Forelimb muscle (tissue), 1 donor: ENCODE measurements at places on chromosomes 4 and X. TPM values are rescaled to one million over a fixed set of nuclear protein-coding genes. Genes with fewer than 3 reads are reported as not detected.

GRCh38 chrX:10074241-10074941 is 82.4 kb upstream of the CLCN4 start:
- no peak for DNase-seq

DNA sequence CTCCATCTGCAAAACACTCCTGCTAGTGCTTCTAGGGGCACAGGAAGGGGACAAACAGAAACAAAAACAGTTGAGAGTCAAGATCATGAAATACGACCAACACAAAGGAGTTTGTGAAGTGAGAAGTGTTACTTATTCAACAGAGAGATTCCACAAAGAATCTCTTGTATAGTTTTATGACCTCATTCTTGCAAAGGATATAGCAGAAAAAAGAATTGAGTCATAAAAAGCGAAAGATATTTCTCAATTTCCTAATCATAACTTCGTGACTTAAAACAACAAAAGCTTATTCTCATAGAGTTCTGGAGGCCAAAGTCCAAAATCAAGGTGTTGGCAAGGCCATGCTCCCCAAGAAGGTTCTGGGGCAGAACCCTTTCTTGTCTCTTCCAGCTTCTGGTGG is 40.7 kb downstream of the TIGD4 start:
- DNase-seq, result no peak

DNA sequence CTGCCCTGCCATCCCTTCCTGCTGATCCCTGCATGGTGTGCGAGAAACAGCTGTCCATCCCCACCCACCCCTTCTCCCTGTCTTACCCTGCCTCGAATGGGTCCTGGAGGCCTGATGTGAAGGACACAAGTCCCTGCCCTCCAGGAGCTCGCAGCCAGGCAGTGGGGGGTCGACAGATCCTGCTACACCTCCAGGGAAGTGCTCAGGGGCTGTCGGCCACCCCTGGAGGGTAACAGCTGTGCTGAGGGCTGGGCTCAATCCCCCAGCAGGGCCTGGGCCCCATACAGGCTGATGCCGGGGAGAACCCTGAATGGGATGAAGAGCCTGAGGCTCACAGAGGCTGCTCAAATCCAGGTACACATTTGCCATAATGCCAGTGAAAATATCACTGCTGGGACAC is 17.6 kb downstream of the HMX1 start:
- DNase-seq, result no peak

DNA sequence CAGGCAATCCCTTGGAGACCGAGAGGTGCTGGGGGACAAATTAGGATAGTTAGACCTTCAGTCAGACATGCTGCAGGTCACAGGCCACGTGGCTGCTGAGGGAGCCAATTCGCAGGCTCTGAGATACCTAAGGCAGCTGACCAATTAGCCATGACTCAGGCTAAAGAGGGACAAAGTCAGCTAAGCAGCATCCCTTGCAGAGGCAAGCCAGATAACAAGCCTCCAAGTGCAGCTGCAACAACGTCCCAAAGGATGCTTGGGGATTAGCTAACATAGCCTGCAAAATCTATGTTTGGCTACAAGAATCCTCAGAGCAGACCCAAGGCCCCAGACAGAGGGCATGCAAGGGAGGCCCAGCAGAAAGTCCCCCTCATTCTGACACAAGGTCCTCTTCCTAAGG is 93.5 kb downstream of the SEL1L3 start:
- DNase-seq, result peak; percentile 36

- no peak for DNase-seq
Observed at GRCh38 chrX:69146739-69147138, 18.5 kb downstream of the PJA1 start.

DNA sequence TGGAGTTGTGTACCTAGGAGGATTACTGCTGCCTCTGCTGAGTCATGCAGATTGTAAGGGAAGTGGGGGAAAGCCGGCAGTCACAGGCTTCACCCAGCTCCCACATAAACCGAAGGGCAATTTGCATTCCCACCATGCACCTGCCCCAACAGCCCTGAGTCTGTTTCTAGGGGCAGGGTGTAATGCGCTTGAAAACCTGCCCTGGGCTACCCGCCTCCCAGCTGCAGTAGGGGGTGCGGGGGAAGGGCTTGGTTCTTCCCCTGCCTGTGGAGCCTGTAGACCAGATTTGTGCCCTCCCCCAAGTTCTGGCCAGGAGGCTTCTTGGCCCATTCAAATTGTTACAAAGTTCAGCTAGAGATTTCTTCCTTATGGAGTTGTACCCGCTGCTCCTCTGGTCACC is 269.2 kb upstream of the DDX53 start:
- DNase-seq, result no peak

DNA sequence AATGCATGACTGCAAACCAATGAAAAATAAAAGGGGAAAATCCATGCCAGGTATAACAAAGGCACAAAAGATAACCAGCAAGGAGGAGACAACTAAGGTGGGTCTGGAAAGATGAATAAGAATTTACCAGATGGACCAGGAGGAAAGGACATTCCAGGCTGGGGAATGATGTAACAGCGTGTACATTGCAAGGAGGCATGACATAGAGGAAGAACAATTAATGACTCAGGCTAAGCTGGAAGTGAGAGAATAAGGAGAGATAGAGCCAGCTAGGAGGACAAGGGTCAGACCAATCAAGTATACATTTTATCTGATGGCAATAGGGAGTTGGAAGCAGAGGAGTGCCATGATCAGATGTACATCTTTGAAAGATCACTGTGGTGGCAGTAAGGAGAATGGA is 57.0 kb downstream of the MTMR8 start:
- no peak for DNase-seq

- DNase-seq, result no peak
Observed at GRCh38 chr4:102578819-102579218, 77.7 kb downstream of the NFKB1 start.

GRCh38 chrX:68932611-68933010 is 103.8 kb downstream of the EFNB1 start:
- DNase-seq, result no peak

DNA sequence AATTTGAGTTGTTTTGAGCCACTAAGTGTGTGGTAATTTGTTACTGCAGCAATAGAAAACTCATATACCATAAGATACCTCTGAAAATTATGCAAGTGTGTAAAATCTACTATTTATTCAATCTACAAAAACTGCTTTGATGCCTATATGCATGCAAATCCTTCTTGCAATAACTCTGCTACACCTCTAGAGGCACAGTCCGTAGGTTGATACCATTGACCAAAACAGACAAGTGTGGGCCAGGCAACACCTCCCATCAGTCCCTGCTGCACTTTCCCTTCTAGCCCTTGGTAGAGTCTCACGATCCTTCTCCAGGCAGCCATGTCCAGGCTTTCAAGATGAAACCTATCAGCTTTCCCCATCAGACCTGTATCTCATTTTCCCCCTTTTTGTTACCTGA is 48.8 kb upstream of the FAM9A start:
- no peak for DNase-seq

The PAK3 gene
- 10.9 TPM for polyA plus RNA-seq

The FGFR3 gene
- 1.2 TPM for polyA plus RNA-seq

The RPL9 gene
- polyA plus RNA-seq, result 830 TPM

The AMMECR1 gene
- polyA plus RNA-seq, result 7.7 TPM

- DNase-seq, result no peak
Observed at GRCh38 chr4:14566518-14566917, 435.8 kb upstream of the CPEB2 start.

DNA sequence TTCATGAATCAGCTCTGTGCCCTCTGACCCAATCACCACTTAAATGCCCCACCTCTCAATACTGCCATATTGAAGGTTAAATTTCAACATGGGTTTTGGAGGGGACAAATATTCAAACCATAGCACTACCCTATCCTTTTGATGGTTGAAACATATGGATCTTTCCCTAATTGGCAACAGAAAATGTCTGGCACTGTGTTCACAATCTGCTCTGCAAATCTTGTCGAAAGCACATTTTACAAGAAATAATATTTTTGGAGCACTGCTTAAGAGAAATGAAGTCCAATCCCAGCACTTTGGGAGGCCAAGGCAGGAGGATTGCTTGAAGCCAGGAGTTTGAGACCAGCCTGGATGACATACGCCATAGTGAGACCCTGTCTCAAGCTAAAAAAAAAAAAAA is 130.6 kb upstream of the FAM9C start:
- no peak for DNase-seq

The CLIC2 gene
- 3.6 TPM for polyA plus RNA-seq

DNA sequence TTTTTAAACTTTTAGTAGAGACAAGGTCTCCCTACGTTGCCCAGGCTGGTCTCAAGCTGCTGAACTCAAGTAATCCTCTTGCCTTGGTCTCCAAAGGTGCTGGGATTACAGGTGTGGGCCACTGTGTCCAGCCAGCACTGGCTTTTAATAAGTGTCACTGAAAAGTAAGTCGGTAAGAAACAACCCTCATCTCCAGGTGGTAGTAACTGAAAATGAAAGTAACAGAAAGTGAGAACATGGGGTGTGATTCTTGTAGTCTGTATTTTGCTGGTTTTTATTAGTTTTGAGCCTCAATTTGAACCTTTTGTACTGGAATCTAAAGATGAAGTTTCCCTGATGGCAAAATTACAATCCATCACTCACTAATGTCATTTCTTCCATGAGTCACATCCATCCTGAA is 238.1 kb upstream of the AGA start:
- no peak for DNase-seq
